ENCODE measurements at places on chromosomes 2 and 18. TPM values are rescaled to one million over a fixed set of nuclear protein-coding genes. Genes with fewer than 3 reads are reported as not detected.

DNA sequence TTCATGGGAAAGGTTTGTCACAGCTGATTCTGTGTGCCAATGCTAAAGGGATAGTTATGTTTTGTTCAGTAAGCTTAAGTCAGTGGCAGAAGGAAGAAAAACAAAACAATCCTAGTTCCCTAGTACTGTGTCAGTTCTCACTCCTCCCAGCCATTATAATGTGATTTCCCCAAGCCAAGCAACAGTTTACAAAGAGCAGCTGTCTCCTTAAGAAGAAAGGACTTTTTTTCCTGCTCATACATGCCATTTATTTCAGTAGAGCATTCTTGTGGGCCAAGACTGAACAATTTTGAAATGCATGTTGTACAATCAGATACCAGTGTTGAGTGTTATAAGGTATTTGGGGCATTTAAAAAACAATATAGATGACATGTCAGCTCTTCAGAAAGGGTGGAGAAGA lies 52.1 kb downstream of the NEMP2 start:
- no peak overlapping the region for H3K4me3 ChIP-seq
- H3K27ac ChIP-seq, result no peak overlapping the region
- H3K4me1 ChIP-seq, result peaks cover 9% of the 10 kb centered on the region
- peaks cover 8% of the 10 kb centered on the region for H3K36me3 ChIP-seq

GRCh38 chr18:46679846-46680598 lies 23.0 kb upstream of the LOXHD1 start:
- H3K27ac ChIP-seq, result no peak overlapping the region
- no peaks in the 10 kb centered on the region for H3K4me1 ChIP-seq
- DNase-seq, result no peak

The SAG gene
- total RNA-seq, result 0.43 TPM

DNA sequence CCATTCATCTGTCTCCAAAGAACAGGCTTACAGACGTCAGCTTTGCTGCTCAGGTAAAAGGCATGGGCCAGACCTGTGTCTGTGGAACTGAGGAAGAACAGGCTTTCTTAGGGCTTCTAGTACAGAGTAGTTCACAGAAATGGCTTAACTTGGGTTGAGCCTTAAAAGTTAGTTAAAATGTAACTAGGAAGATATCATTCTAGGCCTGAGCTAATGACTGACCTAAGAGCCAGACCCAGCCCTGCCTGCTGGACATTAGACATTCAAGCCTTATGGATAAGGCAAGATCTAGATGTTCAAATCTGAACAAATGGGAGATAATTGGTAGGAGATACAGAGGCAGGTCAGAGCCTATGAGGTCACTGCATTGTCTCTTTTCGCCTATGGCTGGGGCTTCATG lies 73.9 kb upstream of the SLC14A2 start:
- H3K27me3 ChIP-seq, result no peaks in the 10 kb centered on the region
- peaks cover 3% of the 10 kb centered on the region for H3K36me3 ChIP-seq
- DNase-seq, result no peak
- no peak overlapping the region for H3K4me3 ChIP-seq
- no peak overlapping the region for H3K27ac ChIP-seq

GRCh38 chr2:221570321-221570935 lies 1.7 kb downstream of the EPHA4 start:
- peaks cover 42% of the 10 kb centered on the region for H3K27me3 ChIP-seq
- no peak for DNase-seq
- peak overlapping the region; percentile 100 for H3K4me3 ChIP-seq
- H3K27ac ChIP-seq, result peak overlapping the region; percentile 94
- H3K4me1 ChIP-seq, result peaks cover 39% of the 10 kb centered on the region
- peaks cover 11% of the 10 kb centered on the region for H3K36me3 ChIP-seq

DNA sequence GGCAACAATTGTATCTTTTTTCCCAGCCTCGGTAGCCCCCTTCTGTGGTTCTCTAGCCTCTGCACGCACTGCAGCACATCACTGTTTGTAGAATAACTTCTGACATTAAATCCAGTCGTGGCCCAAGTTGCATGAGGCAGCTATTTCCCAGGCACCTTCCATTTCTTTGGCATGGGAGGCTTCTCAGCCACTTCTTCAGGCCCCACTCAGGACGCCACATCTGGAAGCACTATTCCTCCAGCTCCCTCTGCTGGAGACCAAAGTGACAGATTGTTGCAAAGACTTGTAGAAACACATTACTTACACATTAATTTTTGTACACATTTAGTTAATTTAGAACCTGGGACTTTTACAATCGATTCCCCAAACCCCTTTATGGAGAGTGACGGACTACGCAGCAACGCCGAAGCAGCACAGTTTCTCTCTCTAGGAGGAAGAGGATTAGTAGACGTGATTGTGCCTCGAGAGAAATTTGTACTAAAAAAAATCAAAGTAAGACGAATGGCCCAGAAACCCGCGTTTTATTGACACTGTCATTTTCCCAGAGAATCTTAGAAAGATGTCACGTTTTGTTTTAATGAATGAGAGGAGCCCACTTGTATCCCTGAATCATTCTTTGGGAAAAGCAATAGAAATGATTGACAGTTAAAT lies 57.8 kb upstream of the RGPD5 start:
- no peak overlapping the region for H3K4me3 ChIP-seq
- no peaks in the 10 kb centered on the region for H3K27me3 ChIP-seq
- no peaks in the 10 kb centered on the region for H3K36me3 ChIP-seq
- peaks cover 7% of the 10 kb centered on the region for H3K4me1 ChIP-seq

The GCFC2 gene
- 22.1 TPM for total RNA-seq

DNA sequence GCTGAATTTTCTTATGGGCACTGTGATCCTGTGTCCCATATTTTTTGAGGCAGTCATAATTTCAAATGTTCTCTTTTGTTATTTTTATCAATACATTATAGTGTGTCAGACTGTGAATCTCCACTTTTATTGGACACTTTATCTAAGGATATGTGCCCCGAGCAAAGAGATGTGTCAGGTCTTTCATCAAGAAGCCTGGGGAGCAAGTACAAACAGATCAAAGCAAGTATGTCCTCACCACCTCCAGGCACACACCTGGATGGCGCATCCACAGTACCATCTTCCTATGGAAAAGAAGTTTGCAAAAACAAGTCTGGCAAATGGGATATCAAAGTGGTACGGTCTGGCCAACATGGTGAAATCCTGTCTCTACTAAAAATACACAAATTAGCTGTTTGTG lies 81.0 kb upstream of the ZNF236 start:
- H3K27ac ChIP-seq, result no peak overlapping the region
- H3K36me3 ChIP-seq, result no peaks in the 10 kb centered on the region
- H3K27me3 ChIP-seq, result no peaks in the 10 kb centered on the region
- DNase-seq, result no peak

- H3K27me3 ChIP-seq, result no peaks in the 10 kb centered on the region
- no peak for DNase-seq
- H3K4me3 ChIP-seq, result no peak overlapping the region
- H3K4me1 ChIP-seq, result peaks cover 7% of the 10 kb centered on the region
- no peak overlapping the region for H3K27ac ChIP-seq
These were observed 345.5 kb downstream of the SETBP1 start for GRCh38 chr18:45026162-45026561.

The RNF125 gene
- 1.8 TPM for total RNA-seq
